Stimulated activated CD8-positive, alpha-beta memory T cell treated with anti-CD3 and anti-CD28 coated beads, Interleukin-4, amount 100 ng/mL, for 48 hours (primary cell): ENCODE measurements at places on chromosomes 3 and 15.
A peak's percentile ranks its signal among the peaks of the same experiment; 100 is the strongest.

GRCh38 chr3:48635222-48636021, at the start of gene SLC26A6:
Gene SLC26A6 (minus strand): TSS chr3:48635461. CDS start chr3:48635393, 68 bp downstream.
- peak; percentile 97 for DNase-seq

GRCh38 chr3:133963657-133964396, 65.9 kb downstream of the SLCO2A1 start:
- DNase-seq = no peak

DNA sequence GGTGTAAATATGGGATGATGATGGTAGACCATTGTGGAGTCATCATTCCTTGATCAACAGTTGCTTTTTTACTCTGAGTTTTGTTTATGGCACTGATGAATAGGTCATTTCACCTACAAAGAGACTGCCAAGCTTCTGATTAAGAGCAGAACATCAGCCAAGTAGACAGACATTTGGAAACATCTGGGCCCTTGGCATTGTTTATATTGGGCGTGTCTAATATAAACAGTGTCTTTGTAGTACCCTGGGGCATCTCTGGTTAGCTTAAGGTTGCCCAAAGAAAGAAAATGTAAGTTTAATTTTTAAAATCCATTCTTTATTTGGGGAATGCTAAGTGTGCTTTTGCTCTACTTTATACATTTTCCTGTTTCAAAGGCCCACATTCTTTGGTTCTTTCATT, 377.0 kb downstream of the FEZF2 start:
- DNase-seq = no peak

- DNase-seq = no peak
Observed at GRCh38 chr3:43684944-43685343, 5.8 kb upstream of the ABHD5 start.

GRCh38 chr15:74227968-74228722, 8.0 kb upstream of the CCDC33 start:
- no peak for DNase-seq

DNA sequence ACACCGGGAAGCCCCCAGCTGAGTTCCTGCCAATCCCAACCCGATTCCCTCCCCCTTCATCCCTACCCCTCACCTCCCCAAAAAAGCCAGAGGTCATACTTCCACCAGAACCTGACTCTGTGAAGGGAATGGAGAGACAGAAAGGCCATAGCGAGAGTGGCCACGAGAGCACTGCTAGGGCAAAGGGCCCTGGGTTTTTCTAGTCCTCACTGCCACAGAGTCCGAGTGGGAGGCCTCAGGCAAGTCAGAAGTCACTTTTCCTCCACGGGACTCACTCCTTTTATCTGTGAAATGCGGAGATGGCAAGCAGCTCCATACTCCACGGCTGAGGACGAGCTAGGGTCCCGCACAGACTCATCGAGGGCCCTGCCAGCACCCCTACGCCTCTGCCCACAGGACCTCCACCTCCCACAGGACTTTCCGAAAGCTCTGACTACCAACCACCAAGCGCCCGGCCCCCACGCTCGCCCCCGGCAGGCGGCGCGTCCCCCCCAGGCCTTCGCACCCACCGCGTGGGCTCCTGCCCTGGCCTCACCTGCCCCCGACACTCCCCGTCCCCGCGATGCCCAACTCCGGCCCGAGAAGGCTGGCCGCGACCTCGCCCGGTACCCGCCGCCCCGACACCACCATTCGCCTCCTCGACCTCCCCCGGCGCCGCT, 792 bp downstream of the ATP13A3 start:
- peak; percentile 72 for DNase-seq

DNA sequence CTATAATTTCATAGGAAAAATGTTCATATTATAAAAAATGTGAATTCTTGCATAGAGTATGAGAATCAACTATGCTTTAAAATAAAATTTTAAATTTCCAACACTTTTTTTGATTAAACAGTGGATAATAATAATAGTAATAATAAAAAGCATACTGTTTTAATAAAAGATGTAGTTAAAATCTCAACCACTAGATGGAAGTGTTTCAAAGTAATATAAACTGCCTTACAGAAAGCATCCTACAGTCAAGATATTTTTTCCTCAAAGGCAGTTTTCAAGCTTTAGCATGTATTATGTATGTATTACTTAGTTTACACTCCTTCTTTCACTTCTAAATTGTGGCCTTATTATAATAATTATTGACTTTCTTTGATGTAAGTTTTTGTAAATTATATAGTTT, 217.5 kb downstream of the CHL1 start:
- DNase-seq = no peak

- DNase-seq = no peak
Observed at GRCh38 chr3:72862314-72863090, 14.3 kb upstream of the SHQ1 start.

DNA sequence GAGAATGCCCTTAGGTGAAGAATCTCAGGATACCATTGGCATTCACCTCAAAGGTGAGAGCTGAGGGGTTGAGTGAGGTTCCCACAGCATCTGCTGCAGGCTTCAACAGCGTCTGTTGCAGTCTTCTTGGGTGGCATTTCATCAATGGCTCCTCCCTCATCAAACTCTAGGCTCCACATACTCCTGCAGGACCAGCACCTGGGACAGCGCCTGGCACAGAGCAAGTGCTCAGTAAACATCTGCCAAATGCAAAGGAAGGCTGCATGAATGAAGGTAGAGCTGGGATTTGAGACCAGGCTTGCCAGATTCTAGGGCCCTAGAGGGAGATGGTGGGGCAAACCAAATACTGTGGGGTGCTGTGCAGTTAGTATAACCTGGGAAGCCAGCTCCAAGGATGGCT, 9.6 kb downstream of the TRH start:
- DNase-seq = no peak

DNA sequence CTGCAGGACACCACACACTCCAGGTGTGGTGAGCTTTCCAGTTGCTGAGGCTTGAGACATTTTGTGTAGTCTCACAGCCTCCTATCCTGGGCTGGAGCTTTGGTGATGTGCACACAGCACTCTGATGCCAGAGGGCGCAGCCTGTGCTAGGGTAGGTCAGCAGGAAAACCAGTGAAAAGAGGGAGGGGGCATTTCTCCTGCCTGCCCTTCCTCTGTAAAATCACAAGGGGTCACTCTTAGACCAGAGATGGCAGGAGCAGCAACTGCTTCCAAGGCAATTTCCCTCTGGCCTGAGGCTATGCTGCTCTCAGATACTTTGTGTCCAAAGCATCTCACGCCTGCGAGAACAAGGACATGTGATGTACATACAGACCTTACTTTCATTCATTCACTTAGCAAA, 16.5 kb upstream of the MUSTN1 start:
- peak; percentile 29 for DNase-seq

DNA sequence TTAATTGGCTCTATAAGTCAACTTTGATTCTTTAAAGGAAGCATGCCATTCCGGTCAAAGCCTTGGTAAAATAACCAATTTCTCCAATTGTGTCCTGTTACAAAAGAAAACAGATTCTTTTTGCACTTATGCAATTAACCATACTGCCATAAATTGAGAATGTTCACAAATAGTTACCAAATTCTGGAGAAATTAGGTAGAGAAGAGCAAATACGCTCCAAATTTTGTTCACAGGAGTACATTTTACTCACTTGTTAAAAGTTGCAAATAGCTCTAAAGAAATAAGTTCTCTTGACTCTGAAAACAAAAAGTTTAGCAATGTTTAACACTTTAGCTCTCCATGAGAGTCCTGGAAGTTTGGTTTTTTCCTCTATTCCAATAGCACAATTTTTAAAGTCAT, 11.1 kb downstream of the MAGEF1 start:
- DNase-seq = no peak

GRCh38 chr3:2727610-2728318, 382.4 kb downstream of the IL5RA start:
- DNase-seq = no peak

DNA sequence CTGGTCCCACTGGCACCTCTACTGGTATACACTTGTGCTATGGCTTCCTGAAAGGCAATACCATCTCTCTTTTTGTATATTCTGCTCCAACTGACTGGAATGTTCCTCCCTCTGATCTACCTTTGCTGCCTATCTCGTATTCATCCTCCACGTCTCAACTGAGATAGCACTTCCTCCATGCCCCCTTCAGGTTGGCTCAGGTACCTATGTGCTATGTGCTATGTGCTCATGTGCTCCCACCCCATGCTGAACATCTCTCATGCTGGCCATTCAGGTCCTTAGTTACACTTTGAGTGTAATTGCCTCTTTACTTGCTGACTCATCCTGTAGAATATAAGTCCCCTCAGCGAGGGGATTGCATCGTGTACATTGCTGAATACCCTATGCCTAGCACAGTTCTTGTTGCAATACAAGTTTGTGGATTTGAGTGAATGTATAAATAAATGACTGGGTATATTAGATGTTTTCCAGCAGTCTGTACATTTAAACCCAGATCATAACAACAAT, 156.9 kb downstream of the SOX2 start:
- DNase-seq = no peak

- DNase-seq = no peak
Observed at GRCh38 chr15:78637776-78638435, 3.1 kb downstream of the CHRNB4 start.

DNA sequence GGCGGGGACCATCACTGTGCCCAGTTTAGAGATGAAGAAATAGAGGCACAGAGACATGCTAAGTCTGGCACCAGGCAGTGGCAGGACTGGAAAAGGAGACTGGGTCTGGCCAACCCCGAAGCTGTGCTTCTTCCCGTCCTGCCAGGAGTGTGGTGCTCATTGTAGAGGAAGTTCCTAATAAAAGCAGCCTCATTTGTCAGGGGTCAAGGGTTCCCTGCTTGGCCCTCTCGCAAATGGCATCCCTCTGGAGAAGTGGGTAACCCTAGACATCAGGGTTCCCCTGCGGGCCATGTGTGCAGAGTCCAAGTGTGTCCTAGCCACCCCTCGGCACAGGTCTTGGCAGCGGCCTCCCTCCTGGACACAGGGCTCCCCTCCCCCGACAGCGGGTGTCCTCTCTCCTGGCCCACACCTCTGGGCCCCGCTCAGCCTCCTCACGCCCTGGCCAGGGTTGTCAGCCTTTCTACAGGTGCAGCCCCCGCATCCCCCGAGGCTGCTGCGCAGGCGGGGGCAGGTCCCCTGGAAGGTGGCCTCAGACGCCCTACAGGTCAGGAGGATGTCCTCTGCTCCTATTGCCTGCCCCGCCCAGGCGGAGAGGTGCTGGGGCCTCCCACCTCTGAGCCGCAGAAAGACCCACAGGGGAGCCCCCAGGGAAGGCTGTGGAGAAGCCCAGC, 61.8 kb upstream of the PRR20G start:
- no peak for DNase-seq

GRCh38 chr15:41476416-41477048, 17.1 kb upstream of the ITPKA start:
- no peak for DNase-seq

DNA sequence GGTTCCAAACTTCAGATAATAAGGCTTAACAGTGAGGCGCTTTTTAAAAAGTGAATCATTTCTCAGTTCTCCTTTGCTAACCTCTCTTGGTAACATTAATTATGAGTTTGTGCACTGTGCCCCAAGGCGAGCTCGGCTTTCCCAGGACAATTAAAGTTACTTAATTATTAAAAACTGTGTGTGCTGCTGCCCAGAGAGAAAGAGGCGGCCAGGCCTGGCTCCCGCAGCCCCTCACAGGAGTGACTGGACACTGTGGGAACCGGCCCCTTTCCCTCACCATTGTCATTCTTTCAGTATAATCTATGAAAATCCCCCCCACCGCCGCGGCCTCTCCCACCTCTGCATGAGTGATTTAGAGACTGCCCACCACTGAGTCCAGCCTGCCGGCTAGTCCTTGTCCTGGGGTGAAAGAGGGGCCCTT, 43.1 kb upstream of the HES1 start:
- DNase-seq = no peak

DNA sequence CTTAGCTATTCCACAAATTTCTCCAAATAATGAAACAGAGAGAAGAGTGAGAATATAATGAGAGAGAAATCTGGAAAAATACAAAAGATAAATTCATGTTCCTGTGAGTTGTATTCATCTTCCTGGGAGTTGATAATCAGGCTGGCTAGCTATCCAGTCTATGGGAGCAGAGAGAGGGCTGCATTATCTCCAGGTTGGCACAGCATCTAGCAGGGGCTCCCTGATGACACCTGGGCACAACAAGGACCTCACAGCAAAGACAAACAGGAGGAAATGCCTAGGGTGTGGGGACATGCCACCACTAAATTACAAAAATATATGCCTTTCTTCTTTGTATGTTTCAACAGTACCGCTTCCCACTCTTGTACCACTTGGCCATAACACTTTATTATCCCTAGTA, 1.9 kb downstream of the EHD4 start:
- peak; percentile 22 for DNase-seq

DNA sequence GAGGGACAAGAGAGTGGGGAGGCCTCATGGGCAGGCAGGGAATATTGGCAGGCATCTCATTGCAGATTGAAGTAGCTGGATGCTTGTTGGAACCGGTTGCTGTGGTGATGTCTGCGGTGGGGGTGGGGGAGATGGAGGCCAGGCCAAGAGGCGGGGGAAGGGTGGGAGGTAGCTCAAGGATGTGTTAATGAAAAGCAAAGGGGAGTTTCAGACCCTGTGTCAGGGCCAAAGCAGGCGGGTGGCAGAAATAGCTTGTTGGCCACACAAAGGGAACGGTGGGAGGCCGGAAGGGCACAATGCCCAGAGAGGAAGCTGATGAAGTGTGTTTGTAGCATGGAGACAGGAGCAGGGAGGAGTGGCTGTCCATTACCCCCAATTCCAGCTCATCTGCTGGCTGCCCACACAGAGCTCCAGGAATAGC, 28.0 kb downstream of the CCDC33 start:
- DNase-seq = no peak

- DNase-seq = no peak
Observed at GRCh38 chr3:193744822-193745684, 152.0 kb downstream of the OPA1 start.

DNA sequence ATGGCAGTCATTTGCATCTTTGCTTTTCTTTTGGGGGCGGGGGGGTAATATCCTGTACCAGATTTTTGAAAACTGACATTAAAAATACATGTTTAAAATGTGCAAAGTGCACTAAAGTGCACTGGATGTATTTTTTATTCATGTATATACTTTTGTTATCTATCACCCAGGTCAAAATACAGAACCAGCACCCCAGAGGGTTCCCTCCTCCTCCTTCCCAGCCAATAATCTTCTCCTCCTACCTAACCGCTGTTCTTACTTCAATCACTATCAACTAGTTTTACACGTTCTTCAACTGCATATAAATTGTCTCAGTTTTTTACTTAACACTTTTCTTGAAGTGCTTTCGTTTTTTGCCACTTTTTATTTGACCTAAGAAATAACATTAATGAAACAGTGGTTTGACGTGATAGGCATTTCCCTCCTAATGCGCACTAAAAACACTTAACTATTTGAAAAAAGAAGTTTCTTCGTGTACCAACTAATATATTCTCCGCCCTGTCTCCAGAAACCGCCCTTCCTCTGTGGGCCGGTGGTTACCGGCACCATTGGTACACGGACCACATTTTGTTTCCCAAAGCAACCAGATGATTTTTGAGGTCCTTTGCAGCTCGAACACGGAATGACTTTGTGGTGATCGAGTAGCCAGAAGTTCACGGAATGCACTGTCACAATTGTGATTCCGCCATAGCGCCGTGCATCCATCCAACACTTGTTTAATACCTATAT, 836 bp upstream of the AKAP13 start:
- DNase-seq = peak; percentile 68

GRCh38 chr15:44340410-44340809, 51.9 kb downstream of the GOLM2 start:
- DNase-seq = no peak
